Activated CD4-positive, alpha-beta T cell treated with anti-CD3 and anti-CD28 coated beads, Interleukin-10, Interleukin-2, amounts not matched to agents 100 ng/mL and 50 ng/mL, durations not matched to agents 16 hours and 8 hours (primary cell): ENCODE measurements at places on chromosomes 12 and 14.

DNA sequence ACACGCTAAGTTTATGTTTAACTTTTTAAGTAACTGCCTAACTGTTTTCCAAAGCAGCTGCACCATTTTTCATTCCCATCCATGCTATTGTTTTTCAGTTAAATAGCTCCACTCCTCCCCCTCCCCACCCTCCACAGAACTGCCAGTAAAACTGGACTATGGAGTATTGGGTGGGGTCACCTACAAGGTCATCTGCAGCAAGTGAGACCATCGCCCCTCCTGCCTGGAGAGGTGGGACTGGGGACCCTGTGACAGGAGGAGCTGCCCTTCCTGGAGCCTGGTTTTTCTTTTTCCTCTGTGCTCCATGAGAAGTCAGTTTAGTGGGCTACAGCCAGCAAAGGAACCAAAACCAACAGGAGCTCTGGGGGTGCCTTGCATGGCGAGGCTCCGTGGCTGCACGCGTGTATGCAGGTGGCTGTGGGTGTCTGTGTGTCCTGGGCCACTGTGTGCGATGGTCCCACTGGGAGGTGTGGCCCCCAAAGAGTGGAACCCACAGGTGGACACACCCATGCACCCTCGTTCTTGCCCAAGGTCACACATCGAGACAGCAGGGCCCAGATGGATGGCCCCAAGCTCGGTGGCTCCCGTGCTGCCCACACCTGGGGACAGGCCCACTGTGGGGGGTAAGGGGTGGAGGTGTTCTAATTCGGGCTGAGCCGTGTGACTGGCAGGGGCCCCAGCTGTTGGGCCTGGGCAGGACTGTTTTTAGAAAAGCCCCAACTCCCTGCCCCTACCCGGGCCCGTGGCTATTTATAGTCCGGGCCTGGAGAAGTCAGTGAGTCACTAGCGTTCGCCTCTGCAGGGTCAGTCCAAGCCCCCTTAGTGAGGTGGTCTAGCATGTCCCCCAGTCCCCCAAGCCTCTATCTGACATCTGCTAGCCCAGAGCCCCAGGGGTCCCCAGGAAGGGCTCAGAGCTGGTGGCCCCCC lies 2.3 kb upstream of the ADSS1 start:
- DNase-seq: no peak

DNA sequence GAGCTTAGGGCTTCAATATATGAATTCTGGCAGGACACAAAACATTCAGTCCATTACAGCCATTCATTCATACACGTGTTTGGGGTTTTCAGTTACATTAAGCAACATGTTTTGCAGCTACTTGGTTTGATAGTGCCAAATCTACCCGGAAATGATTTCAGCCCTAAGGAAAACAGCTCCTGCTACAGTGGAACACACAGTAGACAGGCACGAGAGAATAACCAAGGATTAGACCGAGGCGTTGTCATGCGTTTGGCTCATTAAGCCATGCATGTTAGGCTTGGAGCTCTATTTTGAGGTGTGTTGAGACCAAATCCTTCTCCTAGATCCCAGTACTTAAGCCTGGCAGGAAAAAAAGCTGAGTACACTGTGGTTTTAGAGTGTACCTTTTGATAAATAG lies 177.4 kb downstream of the PRKCH start:
- no peak for DNase-seq

- no peak for DNase-seq
Measured at GRCh38 chr14:40394634-40395340, 962.6 kb upstream of the FBXO33 start.

- no peak for DNase-seq
Measured at GRCh38 chr14:85415015-85415712, 114.8 kb upstream of the FLRT2 start.

DNA sequence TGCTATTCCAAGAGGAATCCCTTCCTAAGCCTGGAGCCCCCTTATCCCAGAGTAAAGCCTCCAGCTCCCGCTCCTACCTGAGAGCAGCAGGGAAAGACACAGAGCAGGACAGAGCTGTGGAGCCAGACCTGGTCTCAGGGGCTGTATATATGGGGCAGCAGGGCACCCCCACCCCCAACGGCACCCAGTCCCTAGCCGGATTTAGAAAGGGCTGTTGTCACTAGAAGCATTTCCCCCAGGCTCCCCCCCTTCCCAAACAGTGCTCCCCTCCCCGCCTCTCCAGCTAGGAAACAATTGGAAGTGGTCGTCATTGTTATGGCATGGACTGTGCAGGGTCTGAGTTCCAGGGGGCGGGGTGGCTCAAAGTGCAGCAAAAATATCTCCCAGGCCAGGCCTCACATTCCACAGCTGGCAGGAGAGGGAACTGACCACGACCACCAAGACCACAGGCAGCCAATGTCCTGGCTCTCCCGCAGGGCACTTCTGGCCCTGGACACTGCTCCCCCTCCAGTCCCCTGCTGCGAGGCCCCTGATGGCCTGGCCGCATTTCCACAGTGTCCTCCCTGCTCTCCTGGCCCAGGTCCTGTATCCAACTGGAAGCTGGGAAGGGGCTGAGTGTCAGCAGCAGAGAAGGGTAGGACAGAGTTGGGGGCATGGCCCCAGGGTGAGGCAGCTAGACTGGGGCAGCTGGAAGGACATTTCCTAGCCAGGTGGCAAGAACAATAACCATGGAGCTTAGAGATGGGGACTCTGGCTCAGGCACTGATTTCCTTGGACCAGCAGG lies at the start of gene MYH7:
Gene MYH7, minus strand, starts transcription at position 118 of the 784 bp plus-strand sequence. CDS start 1,928 bp downstream, outside the sequence.
- DNase-seq: no peak

DNA sequence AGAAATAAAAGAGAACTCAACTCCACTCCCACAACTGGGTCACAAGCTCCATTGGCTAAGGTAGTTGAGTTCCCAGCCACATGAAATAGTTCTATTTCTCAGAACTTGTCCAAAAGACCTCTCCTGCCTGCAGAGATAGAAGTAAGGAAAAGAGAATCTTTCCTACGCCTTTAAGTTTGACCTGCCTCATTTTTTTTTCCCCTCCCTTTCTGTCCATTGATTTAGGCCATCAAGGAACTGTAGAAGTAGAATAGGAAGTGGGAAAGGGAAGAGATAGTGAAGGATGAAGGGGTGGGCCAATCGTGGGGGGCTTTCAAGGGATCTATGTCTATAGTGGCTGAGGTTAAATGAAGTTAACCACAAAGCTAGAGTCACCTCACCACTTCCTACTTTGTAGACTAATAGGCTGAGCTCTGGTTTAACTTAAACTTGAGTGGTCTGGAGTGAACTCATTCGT lies 13.9 kb upstream of the NUDT4 start:
- DNase-seq: no peak

DNA sequence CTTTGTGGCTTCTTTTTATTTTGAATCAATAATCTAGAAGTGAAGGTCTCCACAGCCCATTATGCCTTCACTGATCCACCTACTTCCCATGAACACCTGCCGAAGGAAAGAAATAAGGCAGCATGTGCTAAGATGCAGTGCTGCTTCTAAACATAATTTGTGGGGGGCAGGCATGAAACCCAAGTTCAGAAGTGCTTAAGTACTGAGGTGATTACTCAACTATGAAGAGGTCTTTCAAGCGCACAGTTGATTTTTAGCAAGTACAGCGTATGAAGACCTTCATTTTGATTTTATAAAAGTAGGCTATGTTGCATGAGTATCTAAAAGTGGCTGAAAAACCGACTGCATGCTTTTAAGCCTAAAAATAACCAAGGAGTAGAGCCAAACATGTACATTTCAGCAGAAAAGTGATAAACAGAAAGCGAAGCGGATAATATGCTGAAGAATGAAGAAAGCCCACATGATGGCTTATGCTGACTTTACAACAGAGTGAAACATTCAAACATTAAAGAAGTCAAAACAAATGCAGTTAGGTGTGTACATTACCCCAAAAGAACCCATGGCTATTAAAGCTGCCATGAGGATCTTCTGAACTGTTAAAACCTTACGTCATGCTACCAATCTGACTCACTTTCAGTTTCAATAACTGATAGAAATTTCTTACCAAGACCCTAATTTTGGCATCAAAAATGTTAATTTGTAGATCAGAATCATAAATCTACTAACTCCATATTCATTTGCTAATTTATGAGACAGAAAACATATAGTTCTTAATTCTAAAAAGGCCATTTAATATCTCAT lies 29.3 kb downstream of the KICS2 start:
- peak; percentile 41 for DNase-seq

GRCh38 chr12:79643821-79644220 lies 46.9 kb downstream of the PAWR start:
- DNase-seq: no peak

DNA sequence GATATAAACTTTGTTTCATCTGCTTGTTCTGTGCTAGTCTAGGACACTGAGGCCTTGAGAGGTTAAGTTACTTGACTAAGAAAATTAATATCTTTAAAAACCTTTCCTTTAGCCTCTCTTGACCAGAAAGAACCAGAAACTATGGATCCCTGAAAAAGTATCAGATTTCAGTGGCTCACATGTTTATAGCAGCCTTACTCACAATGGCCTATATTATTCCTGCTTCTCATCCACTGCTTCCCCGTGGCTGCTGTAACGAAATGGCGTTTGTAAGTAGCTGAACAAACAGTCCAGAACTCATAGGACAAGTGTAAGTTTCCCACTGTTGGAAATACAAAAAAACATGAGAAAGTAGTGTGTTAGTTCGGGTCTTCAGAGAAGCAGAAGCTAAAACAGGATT lies 3.2 kb upstream of the PYGL start:
- DNase-seq: no peak

- peak; percentile 3 for DNase-seq
Measured at GRCh38 chr14:99026471-99026870, 245.5 kb downstream of the BCL11B start.

DNA sequence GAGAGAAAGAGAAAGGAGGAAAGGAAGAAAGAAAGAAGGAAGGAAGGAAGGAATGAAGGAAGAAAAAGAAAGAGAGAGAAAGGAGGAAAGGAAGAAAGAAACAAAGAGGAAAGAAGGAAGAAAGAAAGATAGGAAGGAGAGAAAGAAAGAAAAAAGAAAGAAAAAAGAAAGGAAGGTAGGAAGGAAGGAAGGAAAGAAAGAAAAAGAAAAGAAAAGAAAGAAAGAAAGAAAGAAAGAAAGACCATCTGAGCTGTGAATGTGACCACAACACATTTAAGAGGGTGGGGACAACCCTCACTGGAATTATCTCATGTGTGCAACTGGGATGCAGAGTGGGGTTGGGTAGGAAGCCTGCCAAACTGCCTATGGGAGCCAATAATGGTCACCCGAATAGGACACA lies 36.0 kb upstream of the BATF start:
- DNase-seq: no peak

DNA sequence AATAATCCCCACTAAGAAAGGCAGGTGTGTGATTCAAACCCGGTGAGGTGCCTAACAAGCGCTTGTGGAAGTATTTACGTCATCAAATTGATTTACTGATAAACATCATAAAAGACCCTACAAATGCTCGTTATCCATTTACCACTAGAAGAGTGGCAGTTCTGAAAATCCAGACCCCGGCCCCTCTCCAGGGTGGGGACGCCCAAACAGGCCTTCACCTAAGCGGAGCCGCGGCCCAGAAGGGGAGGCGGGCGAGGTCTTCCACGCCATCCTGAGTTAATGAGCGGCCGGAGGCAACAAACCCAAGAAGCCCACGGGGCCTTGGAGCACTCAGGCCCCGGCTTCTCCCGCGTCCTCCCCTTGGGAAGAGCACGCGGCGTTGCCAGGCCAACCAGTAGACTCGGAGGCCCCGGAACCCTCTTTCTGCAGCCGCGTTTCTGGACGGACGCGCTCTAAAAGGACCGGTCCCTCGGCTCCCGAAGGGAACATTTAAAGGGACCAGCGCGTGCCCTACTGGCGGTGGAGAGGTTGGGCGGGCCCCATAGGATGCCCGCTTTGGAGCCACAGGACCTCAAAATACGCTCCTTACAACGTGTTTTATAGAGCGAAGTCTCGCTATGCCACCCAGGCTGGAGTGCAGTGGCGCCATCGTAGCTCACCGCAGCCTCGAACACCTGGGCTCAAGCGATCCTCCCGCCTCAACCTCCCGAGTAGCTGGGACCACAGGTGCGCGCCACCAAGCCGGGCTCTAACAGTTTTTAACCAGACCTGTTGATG lies 3.5 kb downstream of the PTPN21 start:
- peak; percentile 64 for DNase-seq

GRCh38 chr14:103519043-103519836 lies 3.4 kb downstream of the CKB start:
- no peak for DNase-seq

DNA sequence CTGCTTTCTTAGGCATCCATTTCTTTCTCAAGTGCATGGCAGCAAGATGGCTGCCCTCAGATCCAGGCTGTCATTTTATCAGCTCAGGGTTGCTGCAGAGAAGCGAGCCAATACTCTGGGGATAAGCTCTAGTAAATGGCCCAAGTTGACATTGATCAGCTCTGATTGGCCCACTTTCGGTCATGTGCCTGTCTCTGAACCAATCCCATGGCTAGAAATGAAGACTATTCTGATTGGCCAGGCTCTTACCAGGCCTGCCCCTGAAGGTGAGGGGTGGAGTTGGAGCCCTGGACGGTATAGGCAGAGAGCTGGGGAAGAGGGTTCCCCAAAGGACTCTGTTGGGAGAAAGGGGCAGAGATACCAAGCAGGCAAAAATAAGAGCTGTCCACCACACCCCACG lies 41.4 kb downstream of the MYO1H start:
- peak; percentile 6 for DNase-seq

- DNase-seq: peak; percentile 61
Measured at GRCh38 chr12:12442548-12443071, 85.7 kb downstream of the BORCS5 start.

DNA sequence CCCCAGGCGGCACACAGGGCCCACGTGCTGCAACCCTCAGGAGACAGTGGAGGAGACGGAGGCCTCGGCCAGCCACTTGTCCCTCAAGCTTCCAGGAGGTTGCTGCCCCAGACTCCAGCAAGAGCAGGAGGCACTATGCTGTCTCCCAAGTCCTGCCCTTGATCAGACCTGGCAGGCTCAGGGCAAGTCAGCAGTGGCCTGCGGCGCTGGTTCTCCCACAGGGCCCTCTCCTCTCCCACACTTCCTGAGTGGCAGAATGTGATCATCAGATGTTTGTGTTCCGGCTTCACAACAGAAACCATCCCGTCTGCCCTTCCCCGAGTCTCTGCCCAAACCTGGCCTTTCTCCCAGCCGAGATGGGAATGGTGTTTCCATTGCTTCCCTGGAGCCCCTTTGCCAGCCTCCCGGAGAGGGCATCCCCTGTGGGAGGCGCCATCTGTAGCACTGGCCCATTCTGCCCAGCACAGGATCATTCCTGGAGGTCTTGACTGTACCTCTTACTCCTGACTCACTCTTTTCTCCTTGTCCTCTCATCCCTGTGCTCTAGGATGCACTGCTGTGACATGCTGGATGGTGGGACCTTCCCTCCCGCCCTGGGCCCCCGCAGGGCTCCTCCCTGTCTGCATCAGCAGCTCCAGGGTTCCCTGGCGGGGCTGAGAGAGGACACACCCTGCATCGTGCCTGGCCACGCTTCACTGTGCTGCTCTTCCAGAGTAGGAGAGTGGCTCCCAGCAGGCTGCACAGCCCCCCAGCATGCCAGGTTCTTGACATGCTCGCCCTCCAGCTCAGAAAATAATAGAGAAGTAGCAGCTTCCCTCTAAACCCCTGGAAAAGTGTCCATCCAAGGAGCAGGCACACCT lies 114.7 kb upstream of the FKBP4 start:
- DNase-seq: no peak

GRCh38 chr12:114984634-114985061 lies 300.7 kb upstream of the TBX3 start:
- DNase-seq: no peak
